ENCODE measurements at places on chromosomes 4 and X.
A peak's percentile ranks its signal among the peaks of the same experiment; 100 is the strongest.

DNA sequence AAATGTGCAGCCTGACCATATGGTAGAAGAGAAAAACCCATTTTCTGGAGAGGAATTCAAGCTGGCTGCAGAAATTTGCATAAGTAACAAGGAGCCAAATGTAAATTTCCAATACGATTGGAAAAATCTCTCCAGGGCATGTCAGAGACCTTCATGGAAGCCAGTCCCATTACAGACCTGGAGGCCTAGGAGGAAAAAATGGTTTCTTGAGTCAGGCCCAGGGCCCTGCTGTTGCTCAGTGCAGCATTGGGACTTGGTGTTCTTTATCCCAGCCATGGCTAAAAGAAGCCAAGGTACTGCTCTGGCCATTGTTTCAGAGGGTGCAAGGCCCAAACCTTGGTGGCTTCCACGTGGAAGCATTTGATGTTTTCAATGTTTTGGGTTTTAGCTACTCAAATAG lies 70.6 kb downstream of the MAGEC2 start:
- no peak for DNase-seq

DNA sequence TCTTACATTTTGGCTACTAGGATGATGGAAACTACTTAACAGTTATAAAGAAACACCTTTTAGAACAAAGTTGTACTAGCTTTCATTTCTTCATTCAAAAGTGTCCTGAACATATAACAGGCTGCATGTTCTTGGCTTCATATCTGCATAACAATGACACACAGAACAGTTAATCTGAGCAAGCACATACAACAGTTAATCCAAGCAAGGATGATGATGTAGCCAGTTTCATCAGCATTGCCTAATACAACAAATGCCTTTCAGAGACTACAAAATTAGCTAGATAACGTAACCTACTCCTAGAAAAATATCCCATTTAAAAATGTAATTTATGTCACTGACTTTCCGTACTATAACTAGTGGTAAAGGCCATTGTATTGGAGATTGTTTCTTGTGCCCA lies 182.1 kb downstream of the SCFD2 start:
- no peak for DNase-seq

DNA sequence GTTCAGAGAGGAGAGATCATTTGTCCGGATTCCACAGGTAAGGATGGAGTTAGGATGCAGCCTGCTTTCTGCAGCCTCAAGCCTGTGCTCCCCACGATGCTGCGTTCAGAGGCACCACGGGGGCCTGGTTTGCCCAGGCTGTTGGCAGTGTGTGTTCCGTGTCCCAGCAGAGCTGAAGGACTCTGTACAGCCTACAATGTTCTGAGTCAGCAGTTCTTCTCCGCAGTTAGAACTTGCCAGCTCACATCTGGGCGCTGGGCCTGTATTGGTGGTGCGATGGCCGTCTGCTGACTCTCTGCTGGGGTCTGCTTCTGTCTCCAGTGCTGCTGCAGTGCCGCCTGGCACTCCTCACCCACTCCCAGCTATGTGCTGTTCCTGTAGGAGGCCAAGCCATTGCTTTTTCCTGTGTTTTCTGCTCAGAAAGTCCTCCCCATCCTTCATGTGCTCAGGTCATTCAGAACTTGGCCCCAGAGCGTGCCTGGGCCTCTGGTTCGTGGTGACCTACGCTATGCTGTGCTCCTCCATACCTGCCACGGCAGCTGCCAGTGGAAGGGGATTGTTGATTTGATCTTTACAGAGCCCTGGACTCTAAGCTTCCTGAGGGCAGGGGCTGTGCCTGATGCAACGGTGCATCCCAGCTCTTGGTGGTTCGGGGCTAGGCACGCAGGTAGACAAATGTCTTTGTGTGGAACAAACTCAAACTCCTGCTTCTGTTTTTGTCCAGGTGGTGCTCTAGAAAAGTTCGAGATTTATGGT lies 42.6 kb upstream of the TADA2B start:
- DNase-seq: no peak

DNA sequence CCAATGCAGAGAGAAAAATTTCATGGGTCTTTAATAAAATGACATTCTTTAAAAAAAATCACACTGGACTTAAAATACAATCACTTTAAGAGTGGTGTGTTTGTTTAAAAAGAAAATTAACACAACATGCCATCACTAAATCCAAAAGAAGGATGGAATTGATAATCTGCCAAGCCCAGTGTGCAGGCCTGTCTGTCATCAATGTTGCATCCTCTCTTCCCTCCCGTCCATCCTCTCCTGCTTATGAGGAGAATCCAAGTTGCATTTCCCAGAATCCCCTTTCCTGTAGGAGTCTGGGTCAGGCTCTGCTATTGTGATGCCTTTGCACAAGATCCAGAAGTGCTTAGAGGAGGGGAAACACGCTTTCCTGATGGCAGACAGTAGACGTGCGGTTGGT lies 169.4 kb downstream of the MID1 start:
- no peak for DNase-seq

- no peak for DNase-seq
These were observed 15.7 kb upstream of the ODAM start for GRCh38 chr4:70179811-70180210.

DNA sequence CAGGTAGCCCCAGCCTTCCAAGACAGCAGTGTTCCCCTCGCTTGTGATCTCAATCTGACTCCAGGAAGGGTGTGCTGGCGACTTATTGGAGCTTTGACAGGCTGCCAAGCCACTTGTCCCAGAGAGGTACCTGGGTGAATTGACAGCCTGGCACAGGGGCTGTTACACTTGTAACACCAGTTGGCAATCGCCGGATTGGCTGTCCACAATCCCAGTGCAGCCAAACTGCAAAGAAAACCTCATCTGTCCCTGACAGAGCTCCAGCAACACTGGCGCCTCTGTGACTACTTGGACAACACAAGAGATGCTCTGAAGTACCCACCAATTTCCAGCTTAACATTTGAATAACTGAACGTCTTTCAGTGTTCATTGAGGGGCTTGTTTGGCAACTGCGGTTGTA lies 76.8 kb upstream of the PRPS1 start:
- no peak for DNase-seq

DNA sequence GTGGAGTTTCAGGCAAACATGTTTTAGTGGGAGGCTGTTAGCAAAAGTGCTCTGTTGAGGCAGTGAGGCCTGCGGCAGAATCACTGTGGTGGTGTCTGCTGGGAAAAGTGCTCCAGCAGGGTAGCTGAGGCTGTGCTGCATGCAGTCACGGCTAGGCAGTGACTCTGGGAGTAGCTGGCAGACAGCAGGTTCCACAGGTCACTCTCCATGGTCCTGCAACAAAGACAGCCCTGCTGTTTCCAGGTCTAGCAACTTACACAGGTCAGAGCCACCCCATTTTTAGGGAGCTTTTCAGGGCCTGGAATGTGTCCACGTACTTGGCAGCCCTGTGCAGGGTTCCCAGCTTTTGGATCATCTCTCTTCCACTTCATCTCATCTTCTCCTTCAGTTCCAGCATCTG lies 184.3 kb downstream of the NAA11 start:
- no peak for DNase-seq

GRCh38 chrX:50988649-50989048 lies 78.1 kb downstream of the BMP15 start:
- DNase-seq: peak; percentile 2

GRCh38 chrX:72685018-72685417 lies 29.1 kb downstream of the PHKA1 start:
- no peak for DNase-seq

GRCh38 chrX:54560411-54560810 lies 30.4 kb downstream of the GNL3L start:
- DNase-seq: no peak

- DNase-seq: no peak
These were observed 63.3 kb upstream of the ANXA10 start for GRCh38 chr4:168028970-168029597.

GRCh38 chr4:4948370-4948769 lies 70.9 kb downstream of the CYTL1 start:
- no peak for DNase-seq

- DNase-seq: no peak
These were observed 68.4 kb downstream of the NSG1 start for GRCh38 chr4:4455210-4455865.

- no peak for DNase-seq
These were observed 187.8 kb downstream of the FRAS1 start for GRCh38 chr4:78244705-78245485.

GRCh38 chr4:128483816-128484215 lies 196.2 kb upstream of the PGRMC2 start:
- DNase-seq: peak; percentile 21

DNA sequence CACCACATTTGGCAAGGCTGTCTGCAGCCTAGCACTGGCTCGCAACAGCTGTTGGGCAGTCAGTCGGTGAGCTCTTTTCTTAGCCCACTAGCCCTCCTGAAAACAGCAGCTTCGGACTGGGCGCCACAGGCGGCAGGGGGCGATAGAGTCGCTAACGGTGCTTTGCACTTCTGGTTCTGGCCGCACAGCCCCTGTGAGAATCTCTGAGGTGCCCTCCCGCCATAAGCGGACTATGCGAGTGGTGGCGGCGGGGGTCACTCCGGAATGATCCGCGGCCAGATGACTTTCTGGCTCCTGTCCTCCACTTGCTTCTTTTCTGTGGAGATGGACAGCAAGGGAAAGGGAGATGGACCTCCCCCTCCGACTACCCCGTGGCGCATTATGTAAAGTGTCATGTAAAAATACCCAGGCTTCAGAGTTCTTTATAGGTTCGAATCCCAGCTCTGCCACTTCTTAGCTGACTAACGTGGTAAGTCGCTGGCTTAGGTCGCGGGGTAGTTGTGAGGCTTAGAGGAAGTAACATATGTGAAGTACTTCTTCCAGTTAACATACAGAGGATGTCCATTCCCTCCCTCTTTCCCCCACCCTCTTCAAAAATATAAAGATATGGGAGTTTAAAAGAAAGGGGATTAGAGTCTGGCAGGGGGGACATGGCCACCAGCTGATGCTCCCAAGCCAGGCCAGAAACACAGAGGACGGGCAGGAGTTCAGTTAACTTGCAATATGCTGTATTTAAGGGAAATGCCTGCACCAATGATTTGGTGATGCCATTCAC lies 11.0 kb downstream of the ARHGAP36 start:
- DNase-seq: no peak

DNA sequence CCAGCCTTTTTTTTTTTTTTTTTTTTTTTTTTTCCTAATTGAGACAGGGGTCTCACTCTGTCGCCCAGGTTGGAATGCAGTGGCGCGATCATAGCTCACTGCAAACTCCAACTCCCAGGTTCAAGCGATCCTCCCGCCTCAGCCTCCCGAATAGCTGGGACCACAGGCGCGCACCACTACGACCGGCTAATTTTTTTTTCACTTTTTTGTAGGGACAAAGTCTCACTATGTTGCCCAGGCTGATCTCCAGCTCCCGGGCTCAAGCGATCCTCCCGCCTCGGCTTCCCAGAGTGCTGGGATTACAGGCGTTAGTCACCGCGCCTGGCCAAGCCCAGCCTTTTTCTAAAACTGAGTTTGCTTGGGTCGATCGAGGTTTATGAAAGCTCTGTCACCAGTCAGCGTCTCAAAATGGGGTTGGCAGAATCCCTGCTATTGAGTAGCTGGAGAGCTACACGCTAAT lies 1.3 kb upstream of the OTUD5 start:
- DNase-seq: peak; percentile 32

GRCh38 chr4:122378711-122379110 lies at the start of gene ADAD1:
TSS of gene ADAD1 (plus strand) at chr4:122379011. CDS start at chr4:122380070, 1,059 bp downstream.
- DNase-seq: no peak

GRCh38 chrX:115957862-115958490 lies 212.6 kb upstream of the AGTR2 start:
- DNase-seq: no peak

DNA sequence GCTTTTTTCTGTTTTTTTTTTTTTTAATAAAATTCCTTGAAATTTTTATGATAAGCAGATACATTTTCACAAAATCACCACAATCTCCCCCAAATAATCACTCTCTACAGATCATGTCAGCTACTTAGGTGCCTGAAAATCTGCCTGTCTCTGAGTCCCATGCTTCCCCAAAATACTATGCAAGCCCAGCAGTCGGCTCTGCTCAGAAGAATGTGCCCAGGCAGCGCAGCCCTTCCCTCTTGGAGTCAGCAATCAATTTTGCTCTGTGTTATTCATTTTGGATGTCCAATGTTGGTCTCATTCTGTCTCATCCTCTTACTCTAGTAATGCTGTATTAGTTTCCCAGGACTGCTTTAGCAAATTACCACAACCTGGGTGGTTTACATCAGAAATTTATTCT lies 24.9 kb upstream of the C1QTNF7 start:
- DNase-seq: no peak

GRCh38 chr4:186104890-186105646 lies 564 bp downstream of the FAM149A start:
- no peak for DNase-seq

DNA sequence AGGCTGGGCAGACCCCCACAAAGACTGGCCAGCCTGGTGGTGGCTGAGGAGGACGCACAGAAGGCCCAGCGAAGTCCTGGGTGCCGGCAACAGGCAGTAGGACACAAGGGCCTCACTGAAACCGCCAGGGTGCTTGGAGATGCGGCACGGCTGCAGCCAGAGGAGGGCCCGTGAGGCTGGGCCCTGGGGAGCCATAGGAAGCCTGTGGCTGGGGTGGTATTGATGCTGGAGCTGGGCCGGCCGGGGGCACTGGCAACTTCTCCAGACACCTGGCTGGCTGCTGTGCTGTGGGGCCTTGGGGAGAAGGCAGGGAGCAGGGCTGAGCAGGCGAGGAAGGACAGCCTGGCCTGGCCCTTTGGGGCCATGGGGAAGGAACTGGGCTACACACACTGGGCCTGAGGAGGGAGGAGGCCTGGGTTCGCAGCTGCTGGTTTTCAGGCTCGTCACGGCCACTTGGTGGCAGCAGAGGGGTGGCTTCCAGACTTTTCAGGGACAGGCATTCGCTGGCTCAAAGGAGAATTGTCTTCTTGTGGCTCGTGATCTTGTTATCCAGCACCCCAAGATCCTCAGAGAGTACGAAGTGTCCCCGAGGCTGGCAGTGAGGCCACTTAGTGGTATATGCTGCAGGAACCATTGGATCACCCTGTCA lies 37.2 kb downstream of the ATP2B3 start:
- DNase-seq: no peak

GRCh38 chr4:26407476-26407875 lies 82.8 kb downstream of the CCKAR start:
- no peak for DNase-seq

DNA sequence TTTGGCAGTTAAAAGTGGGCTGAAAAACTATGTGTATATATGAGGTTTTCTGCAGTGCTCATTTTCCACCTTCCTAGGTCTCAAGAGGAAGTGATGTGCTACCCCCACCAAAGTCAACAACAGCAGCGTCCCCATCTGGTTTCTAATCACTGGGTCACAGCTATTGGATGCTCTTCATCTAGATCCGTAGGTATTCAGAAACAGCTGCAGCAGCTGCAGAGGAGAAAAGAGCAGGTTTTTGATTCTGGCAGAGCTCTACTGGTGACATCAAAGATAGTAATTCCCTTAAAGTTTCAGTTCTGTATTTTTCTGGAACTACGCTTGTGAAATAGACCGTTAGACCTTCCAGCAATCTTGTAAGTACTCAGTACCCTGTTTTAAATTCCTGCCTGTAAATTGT lies 5.8 kb upstream of the GUCY2F start:
- no peak for DNase-seq

GRCh38 chrX:42028109-42028508 lies 104.8 kb upstream of the CASK start:
- DNase-seq: no peak

- DNase-seq: no peak
These were observed 20.2 kb downstream of the IRAK1 start for GRCh38 chrX:153999359-154000037.

GRCh38 chr4:51890760-51891159 lies 47.8 kb downstream of the DCUN1D4 start:
- DNase-seq: no peak

GRCh38 chr4:99359480-99360204 lies 7.1 kb upstream of the ADH1C start:
- no peak for DNase-seq

Measured in AG09309 (cell line).